ENCODE measurements at places on chromosomes 7 and 10. TPM values are rescaled to one million over a fixed set of nuclear protein-coding genes. Genes with fewer than 3 reads are reported as not detected.

Gene SPDYE1
- total RNA-seq = not detected

Gene TFEC
- total RNA-seq = 3.5 TPM

Gene ATOH7
- total RNA-seq = not detected

- no peak for DNase-seq
Observed at GRCh38 chr10:1403508-1404322, 333.6 kb downstream of the ADARB2 start.

- no peak for DNase-seq
Observed at GRCh38 chr7:157265051-157265450, 71.8 kb upstream of the DNAJB6 start.

DNA sequence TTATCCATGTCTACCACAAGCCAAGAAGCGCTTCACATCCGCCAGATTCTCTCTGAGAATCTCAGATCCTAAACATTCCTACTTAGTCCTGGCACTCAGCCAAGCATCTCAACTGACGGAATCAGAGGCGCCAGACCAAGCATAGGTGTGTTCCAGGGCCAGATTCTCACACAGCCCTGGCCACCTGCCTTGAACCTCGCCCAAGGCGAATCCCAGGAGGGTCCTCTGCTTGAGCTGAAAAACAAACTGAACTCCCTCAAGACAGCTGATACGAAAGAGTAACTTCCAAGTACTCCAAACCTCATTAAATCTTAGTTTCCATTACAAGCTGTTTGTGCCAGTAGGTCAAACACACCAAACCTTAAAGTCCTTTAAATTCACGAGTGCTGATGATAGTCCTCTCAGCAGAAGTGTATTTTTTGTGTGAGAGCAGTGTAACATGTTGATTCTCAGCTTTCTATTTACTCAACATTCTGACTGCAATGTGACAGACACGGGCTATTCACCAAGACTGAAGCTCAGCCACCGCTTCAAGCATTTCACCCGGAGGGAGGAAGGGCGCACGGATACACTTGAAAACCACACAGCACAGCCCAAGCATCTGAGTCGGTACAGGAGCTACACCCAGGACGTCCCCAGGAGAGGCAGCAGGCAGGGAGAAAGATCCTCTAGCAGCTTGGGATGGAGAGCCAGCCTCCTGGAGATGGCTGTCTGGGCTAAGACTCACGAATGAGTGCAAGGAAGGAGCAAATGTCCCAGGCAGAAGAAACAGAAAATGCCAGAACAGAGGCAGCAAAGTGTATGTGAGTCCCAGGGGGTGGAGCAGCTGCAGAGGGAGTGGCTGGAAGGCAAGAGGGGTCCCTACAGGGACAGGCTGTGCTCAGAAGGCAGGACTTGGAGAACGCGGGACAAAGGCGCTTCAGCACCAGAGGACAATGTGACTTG is 6.0 kb downstream of the PARD3 start:
- peak; percentile 29 for DNase-seq

DNA sequence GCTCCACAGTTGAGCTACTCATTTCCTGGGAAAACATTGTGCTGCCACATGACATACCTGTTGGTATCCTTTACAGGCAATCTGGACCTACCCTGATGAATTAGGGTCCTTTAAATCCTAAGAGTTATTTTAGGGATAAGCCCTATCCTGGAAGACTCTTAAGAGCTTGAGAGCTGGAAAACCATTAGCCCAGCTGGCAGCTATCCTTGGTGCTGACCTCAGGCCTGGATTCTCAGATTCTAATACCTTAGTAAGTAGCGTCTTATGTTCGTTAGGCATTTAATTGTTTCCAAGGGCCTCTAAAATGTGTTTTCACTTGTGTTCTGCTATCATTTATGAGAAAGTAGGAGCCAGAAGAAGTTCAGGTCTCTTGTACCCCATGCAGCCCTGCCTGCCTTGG is 93.0 kb upstream of the SORCS3 start:
- DNase-seq = no peak

DNA sequence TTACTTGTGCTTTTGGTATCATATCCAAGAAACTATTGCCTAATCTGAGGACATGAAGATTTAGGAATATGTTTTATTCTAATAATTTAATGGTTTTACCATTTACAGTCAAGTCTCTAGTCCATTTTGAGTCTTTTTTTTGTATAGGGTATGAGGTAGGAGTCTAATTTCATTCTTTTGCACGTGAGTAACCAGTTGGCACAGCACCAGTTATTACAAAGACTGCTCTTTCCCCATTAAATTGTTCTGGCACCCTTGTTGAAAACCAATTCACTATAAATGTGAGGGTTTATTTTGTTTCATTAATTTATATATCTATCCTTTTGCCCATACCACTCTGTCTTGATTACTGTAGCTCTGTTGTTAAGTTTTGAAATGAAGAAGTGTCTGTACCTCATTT is 381.6 kb downstream of the SUGCT start:
- DNase-seq = no peak

DNA sequence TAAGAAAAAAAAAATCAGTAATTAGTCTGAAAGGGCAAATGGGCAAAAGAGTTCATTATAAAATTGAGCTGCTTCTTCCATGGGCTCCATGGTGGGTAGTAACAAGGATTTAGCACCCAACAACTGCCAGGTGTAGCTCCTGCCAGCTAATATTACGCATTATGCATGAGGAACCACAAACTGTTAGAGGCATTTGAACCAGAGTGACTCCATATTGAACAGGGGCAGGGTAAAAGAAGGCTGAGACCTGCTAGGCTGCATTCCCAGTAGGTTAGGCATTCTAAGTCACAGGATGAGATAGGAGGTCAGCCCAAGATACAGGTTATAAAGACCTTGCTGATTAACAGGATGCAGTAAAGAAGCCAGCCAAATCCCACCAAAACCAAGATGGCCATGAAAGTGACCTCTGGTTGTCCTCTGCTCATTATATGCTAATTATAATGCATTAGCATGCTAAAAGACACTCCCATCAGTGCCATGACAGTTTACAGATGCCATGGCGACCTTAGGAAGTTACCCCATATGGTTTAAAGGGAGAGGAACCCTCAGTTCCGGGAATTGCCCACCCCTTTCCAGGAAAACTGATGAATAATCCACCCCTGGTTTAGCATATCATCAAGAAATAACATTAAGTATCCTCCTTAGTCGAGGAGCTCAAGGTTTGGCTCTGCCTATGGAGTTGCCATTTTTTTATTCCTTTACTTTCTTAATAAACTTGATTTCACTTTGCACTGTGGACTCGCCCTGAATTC is 8.7 kb upstream of the PAPSS2 start:
- DNase-seq = no peak

DNA sequence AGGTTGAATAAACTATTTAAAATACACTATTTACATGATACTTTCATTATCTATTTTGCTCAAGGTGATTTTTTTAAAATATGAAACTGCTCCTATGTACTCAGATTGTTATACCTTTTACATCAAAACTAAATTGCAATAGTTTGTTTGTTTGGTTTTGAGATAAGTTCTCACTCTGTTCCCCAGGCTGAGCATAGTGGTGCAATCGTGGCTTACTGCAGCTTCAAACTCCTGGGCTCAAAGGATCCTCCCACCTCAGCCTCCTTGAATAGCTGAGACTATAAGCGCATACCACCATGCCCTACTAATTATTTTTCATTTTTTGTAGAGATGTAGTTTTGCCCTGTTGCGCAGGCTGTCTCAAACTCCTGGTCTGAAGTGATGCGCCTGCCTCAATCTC is 12.7 kb downstream of the TAS2R60 start:
- DNase-seq = no peak

- DNase-seq = no peak
Observed at GRCh38 chr10:132363921-132364593, 32.1 kb downstream of the LRRC27 start.

DNA sequence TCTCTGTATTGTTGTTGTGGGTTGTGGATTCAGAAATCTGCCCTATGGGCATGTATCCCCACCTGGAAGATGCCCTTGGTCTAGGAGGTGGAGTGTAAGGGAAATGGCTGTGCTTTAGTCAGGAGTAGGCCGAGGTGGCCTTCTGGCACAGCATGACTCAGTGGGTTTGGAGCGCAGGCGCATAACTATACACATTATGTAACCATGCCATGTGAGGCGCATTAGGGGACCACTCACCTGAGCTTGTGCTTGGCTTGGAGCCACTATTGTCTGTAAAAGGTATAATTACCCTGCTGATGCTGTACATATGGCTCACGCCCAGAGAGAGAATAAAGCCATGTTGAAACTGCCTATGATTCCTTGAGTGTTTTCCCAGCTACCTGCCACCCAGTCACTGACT is 20.6 kb upstream of the ADAMTS14 start:
- DNase-seq = no peak

DNA sequence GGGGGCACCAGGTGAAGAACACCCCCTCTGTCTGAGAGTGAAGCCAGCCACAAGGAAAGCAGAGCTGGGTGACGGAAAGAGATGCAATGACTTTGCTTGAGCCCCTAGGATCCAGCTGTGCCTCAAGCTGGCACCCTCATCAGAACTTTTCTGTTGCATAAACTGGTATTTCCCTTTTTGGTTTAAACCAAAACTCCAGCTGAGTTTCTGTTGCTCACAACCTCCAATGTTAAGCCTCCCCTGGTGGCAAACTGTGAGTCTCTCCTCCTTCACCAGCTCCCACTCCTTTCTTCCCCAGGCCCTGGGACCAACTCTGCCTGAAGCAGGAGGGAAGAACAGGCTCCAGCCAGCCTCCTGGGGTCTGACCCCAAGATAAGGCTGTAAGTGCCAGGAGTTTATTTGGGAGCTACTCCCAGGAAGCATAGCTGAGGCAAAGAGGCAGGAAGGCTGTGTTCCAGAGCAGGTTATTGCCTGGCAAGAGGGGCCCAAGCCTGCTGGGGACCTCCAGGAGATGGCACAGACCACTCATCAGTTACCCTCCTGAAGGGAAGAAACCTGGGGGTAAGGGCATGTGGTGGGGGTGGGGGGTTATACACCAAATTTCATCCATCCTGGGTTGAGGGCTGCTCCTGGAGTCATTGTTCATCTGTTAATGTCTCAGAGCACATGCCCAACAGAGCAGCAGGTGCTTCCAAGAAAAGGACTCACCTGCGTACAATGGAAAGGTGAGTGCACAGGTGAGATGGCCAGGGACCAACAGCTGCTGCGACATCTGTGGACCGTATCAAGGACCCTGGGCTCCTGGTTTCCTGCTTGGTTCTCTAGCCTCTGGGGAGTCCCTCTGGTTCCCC is 73.3 kb upstream of the NANOS1 start:
- DNase-seq = no peak

DNA sequence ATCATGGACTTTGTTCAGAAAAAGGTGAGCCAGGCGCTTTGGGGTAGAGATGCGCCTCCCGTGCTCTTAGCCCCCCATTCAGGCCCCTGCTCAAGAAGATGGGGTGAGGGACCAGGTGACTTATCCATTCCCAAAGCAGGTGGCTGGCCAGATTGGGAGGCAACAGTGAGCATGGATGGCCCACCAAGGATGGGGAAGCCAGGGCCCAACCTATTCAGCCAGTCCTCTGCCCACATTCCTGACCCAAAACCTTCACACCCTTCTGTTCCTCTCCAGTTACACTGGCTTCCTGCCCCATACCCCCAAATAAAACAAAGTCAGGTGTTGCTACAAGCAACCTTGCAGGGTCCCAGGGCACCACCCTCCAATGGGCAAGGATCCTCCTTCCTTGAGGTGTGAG is 44.4 kb downstream of the TSPAN15 start:
- DNase-seq = no peak

DNA sequence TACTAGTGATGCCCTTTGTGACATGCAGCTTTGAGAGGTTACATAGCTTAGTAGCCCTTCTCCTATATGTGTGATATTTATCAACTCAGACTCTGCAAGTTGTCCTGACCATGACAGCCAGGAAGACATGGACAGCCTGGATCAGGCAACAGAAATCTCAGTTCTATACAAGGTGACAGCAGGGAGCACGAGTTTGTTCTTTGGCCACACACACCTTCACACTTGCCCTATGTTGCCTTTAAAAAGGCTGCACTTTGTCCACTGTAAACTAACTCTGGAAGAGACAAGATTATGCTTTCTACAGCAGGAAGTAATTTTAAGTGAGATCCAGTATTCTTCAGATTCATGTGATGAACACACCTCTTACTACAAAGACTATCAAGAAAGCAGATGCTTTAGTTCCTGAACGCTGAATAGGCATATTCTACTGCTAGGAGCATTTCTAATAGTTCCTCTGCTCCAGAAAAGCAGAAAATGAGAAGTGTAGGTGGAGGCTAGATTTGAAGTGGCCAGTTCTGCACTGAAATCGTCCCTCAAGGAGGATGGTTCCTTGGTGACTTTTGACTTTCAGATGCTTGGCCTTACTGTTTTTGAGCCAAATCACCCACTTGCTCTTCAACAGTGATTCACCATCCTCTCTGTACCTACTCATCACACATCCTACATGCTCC is 239.2 kb downstream of the COBL start:
- DNase-seq = no peak

DNA sequence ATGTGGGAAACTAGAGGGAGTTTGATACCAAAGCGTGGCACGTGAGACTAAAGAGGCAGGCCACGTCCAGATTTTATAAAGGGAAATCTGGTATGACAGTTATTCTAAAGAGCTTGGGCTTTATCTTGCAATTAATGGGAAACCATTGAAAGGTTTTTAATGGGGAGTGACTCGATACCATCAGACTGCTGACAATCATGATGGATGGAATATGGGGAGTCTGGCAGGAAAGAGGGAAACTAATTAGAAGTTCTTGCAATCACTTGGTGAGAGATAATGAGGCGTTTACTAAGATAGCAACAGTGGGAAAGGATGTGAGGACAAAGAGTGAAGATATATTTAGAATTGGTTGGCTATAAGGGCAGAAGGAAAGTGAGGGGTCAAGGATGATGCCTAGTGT is 94.0 kb downstream of the MBL2 start:
- DNase-seq = no peak

GRCh38 chr7:91564101-91564500 is 299.9 kb downstream of the FZD1 start:
- DNase-seq = no peak

- no peak for DNase-seq
Observed at GRCh38 chr7:40402661-40403060, 267.9 kb downstream of the SUGCT start.

DNA sequence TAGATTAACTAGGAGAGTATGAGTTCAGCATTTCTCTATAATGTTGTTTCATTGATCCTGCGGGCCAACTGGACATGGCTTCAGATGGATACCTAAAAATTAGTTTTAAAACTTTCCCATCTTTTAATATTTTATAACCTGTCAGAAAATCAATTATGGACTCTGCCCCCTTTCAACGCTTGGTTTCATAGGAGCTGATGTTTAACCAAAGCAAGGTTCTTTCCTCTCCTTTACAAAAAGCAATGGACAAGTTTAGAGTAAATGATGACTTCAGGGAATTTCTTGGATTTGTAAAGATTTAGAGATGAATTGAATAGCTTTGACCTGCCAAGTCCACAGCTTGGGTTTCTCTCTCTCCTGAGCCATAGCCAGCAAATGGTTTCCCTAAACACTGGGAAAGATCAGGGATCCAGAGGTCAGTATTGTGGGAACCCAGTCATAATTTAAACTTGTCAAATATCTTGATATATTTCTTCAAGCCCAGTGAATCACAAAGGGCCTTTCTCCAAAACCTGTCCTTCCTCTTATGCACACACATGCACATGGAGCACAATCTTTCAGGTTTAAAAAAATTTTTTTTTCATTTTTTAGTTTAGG is 177.1 kb downstream of the EVX1 start:
- no peak for DNase-seq

Data from left cardiac atrium (tissue), 4 donors.